Mesothelial cell of epicardium (in vitro differentiated cells): ENCODE measurements at places on chromosomes 13 and 19. TPM values are rescaled to one million over a fixed set of nuclear protein-coding genes. Genes with fewer than 3 reads are reported as not detected.

Gene EHD2
- total RNA-seq, result 38.7 to 39.2 TPM (median 38.8 TPM) in 3 replicates

DNA sequence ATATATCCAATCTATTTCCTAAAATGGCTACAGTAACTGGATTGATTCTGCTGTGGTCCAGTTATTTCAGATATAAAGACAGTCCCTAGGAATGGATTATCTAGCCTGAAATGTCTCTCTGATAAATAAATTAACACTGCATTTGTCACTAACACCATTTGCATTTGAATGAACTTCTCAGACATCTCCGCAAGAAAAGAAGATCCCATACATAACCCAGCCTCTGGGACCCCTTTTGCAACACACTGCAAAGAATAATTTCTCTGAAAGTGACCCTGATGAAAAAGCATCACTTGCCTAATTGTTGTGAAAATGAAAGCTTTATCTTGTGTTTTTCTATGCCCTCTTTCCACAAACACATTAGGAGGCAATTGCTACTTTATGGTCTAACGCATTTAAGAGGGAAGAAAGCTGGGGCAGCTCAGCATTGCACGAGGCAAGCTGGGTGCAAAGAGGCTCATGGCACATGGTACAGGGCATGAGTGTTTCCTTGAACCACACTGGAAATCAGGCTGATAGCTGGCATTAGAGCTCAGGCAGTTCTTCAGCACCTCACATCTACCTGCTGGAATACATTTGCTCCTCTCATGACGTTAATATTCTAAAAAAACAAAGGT is 379.9 kb downstream of the IRS2 start:
- H3K27me3 ChIP-seq, result no peaks in the 10 kb centered on the region
- no peak for DNase-seq
- H3K4me3 ChIP-seq, result no peak overlapping the region
- no peaks in the 10 kb centered on the region for H3K36me3 ChIP-seq
- H3K27ac ChIP-seq, result no peak overlapping the region
- peaks cover 5% of the 10 kb centered on the region for H3K4me1 ChIP-seq

- H3K4me1 ChIP-seq, result peaks cover 55% of the 10 kb centered on the region
- DNase-seq, result no peak
- peaks cover 13% of the 10 kb centered on the region for H3K36me3 ChIP-seq
Measured at GRCh38 chr13:110323172-110323891, 16.2 kb downstream of the COL4A2 start.

DNA sequence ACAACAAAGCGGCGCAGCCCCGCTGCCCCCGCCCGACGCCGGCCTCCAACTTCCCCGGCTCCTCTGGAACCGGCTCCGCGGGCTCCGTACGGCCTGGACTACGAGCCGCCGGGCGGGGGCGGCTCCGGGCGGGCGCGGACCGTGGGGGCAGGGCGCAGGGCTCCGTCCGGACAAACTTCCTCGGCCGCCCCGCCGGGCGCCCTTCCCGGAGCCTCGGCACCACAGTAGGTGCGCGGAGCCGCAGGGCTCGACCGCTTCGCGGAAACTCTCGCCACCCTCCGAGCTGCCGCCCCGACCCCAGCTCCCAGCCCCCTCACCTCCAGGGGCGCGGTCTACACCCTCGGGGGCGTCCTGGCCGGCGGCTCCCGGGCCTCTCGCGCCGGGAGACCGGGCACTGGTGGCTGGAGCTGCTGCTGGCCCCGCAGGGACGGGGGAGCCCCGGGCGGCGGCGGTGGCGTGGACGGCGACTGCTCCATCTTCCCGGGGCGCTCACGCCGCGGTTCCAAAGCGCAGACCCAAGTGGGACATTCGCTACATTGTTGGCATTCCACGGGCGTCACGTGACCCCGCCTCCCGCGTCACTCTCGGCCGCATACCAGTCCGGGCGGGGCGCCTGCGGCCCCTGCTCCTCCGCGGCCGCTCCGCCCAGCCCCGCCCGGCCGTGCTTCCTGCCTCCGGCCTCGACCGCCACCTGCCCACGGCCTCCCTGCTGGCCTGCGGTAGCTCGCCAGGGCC is at the start of gene LATS2:
LATS2 (minus strand) TSS at position 558 of the 735 bp plus-strand sequence. CDS start 15,560 bp downstream, outside the sequence.
- peaks cover 32% of the 10 kb centered on the region for H3K4me1 ChIP-seq
- H3K36me3 ChIP-seq, result no peaks in the 10 kb centered on the region
- H3K27ac ChIP-seq, result peak within 1 kb of the TSS; percentile 93

DNA sequence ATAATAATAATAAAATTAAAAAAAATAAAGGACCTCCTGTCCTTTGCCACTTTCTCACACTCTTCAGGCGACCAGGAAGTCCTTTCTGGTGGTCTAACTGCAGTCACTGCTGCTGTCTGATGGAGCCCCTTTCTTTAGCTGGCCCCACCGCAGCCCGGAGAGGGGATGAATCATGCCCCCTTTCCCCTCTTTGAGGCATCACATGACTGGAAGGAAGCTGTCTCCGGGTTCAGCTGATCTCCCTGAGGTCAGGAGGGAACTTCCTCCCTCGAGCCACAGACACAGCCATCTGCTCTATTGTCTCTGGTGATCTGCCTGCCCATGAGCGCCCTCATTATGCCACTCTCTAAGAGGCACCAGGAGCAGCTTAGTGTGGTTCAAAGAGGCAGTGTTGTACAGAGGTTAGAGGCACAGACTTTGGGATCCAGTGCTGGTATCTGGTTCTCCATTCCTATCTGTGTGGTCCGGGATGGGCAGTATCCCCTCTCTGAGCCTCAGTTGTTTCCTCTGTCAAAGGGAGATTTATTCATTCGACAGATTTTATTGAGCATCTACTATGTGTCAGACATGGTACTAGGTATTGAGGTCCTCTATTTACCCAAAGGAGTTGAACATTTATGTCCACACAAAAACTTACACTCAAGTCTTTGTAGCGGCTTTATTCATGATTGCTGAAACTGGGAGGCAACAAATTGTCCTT is 30.0 kb downstream of the VAV1 start:
- H3K36me3 ChIP-seq, result peaks cover 6% of the 10 kb centered on the region
- H3K4me3 ChIP-seq, result no peak overlapping the region
- no peak overlapping the region for H3K27ac ChIP-seq
- DNase-seq, result no peak

GRCh38 chr13:51729866-51730553 is 74.0 kb downstream of the DHRS12 start:
- H3K4me1 ChIP-seq, result no peaks in the 10 kb centered on the region
- H3K4me3 ChIP-seq, result no peak overlapping the region
- peaks cover 2% of the 10 kb centered on the region for H3K36me3 ChIP-seq
- no peak for DNase-seq
- no peak overlapping the region for H3K27ac ChIP-seq

DNA sequence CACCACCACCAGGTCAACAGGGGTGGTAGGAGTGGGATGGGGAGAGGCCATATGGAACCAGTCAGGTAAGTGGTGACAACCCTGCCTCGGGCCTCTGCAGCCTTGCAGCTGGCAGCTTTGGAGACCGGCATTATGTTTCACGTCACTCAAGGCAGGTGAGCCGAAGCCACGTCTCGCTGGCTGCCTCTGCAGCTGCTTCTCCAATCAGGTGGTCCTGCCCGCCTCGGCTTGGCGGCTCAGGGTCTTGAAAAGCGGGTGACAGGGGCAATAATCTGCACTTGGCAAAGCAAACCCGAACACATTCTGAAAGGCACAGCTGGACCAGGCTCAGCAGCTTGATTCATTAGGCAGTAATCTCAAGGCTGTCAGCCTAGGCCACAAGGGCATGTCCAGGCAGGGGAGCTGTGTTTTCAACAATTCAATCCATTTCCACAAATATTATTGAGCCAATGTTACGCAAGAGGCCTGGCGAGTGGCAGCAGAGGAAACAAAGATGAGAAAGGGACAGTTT is 77.4 kb upstream of the PCDH8 start:
- no peaks in the 10 kb centered on the region for H3K36me3 ChIP-seq
- H3K4me1 ChIP-seq, result peaks cover 12% of the 10 kb centered on the region
- H3K4me3 ChIP-seq, result no peak overlapping the region
